Caco-2 (cell line): ENCODE measurements at places on chromosomes 2 and 18.

DNA sequence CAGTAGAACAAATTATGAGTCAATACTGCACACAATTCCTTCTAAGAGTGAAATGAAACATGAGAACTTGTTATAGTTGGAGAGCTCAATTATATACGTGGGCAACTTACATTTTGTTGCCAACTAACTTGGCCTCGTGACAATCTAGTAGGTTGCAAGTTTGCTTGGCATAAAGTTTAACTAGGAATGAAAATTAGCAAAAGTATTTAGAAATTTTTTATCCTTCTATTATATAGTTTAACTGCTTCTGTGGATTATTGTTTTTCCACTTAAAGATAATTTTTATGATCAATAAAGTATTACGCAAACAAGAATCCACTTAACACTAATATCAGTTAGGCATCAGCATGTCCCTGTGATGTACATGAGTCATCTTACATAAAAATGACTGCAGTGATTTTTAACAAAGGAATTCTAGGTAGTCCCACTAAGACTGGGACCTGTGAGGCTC, 41.1 kb downstream of the FAM124B start:
- DNase-seq, result no peak

DNA sequence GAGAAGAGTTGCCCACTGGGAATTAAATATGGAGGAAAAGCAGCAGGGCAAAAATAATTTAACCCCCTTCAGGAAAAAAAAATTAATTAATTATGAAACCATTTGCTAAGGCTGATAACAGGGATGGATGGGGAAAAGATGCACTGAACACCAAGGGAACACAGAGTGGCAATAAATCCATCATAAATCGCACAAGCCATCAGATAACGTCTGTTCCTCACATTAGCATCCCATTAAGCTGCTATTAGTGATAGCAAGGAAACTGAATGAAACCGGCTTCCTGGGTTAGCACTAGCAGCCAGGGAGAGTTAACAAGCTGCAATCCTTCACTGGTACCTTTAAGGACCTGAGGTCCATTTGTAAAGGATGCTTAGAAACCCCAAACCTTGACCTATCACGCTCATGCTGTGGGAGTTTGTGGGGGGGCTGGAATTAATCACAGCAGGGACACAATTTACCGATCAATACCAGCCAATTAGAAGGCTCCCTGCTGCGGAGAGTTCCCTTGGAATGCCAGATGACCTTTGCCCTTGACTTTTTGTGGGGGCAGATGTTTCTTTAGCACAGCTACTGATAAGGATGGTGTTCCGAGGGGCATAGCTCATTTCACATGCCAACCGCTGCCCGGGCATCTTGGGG, 175.5 kb upstream of the KLF7 start:
- DNase-seq, result no peak

GRCh38 chr2:46743021-46743420, 172.6 kb downstream of the MCFD2 start:
- DNase-seq, result no peak

DNA sequence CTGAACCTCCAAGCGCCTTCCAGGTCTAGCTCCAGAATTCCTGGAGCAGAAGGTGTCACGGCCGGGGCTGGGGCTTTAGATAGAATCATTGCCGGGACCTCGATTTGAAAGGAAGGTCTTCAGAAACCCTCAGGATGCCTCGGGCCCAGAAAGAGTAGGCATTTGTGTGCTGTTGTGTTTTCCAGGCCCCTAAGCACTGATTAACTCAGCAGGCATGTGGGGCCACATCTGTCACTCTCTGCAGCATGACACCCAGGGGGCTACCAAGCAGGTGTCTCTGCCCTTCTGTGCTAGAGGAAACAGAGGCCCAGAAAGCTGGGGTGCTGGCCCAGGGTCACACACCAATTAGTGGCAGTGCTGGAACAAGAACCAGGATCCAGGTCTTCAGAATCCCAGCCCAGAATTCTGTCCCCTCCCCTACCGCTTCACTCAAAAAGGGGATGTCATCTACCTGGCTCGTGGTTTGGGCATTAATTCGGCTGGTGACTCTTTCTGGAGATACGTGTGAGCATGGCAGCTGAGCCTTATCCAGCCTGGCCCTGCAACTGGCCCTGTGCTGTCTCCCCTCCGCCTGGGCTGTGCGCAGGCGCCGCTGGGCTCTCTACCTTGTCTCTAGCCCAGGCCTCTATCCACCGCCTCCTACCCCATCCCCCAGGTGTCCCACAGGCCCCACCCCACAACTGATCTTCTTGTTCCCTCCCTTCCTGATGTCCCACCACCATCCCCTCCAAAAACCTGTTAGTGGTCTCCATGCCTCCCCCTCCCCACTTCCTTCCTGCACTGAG, 245.4 kb downstream of the ATAD2B start:
- no peak for DNase-seq

GRCh38 chr2:98478907-98479306, 34.2 kb downstream of the INPP4A start:
- DNase-seq, result no peak

DNA sequence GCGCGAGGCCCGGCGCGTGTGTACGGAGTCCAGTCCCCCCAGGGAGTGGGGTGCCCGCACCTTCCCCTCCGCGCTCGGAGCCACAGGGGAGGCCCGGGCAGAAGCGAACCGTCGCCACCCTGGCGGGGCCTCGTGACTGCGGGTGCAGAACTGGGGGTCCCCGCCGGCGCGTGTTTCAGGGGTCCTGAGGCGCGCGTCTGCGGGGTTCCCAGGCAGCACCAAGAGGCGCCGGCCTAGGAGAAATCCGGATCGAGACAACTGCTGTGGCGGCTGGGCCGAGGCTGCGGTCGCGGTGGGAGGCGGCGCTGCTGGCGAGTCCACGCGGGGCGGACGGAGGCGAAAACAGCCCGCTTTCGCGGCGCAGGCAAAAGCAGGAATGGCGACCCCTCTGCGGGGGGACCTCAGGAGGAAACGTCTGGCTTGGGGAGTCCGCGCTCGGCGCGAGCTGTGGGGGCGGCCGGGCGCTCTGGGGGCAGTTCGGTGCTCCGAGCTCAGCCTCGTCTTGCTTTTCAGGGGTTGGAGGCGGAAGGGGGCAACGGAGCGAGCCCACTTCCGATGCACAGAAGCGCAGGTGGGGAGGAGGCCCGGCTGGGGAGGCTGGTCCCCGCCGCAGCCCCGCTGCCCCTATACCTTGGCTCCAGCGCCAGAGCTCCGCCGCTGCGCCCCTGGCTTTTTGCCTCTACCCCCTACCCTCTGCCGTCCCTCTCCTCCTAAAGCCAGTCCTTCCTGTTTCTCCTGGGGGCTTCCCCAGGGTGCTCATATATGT, 81.5 kb upstream of the LDLRAD4 start:
- no peak for DNase-seq

GRCh38 chr2:172039011-172039704, 39.4 kb downstream of the METAP1D start:
- DNase-seq, result no peak

DNA sequence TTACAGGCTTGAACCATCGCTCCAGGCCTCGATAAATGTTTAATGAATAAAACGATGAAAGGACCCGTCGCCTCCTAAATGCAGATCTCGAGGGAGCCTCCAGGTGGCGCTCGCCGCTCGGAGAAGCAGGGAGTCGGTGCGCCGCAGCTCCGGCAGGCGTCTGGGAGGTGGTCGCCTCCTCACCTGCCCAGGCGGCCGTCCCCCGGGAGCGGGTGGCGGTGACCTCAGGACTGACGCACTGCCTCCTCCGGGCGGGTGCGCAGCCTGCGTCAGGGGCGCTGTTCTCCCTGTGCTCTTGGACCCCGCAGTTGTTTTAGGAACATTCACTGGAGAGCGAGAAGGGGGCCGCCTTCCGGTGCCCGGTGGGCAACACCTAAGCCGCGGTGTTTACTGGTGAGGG, 38.6 kb upstream of the POLE4 start:
- peak; percentile 84 for DNase-seq

DNA sequence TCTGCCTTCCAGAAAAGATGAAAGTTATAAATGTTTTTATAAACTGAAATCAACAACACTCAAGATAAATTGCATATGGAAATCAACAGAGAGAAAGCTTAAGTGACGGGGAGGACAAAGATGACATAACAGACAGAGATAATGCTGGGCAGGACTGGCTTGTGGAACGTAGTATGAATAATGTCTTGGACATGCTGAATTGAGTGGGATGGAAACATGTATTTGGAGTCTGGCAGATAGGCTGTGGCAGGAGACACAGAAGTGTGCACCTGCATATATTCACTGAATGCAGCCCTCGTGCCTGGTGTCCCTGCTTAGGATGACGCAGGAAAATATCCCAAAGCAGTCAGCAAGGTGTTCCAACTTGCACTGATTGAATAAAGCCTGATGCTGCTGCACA, 318.2 kb downstream of the CBLN2 start:
- DNase-seq, result no peak

- DNase-seq, result no peak
Measured at GRCh38 chr2:53786352-53786704, 425 bp downstream of the ASB3 start.

- DNase-seq, result no peak
Measured at GRCh38 chr2:32384529-32384928, 27.7 kb downstream of the BIRC6 start.

- DNase-seq, result no peak
Measured at GRCh38 chr2:133532919-133533318, 35.3 kb downstream of the NCKAP5 start.

GRCh38 chr18:56267334-56267733, 371.1 kb downstream of the TXNL1 start:
- no peak for DNase-seq

- DNase-seq, result no peak
Measured at GRCh38 chr2:6827566-6828298, 38.0 kb downstream of the CMPK2 start.

- DNase-seq, result peak; percentile 56
Measured at GRCh38 chr2:234422273-234422732, 74.6 kb downstream of the ARL4C start.

GRCh38 chr2:76958749-76959148, 563.4 kb downstream of the LRRTM4 start:
- DNase-seq, result peak; percentile 33

- no peak for DNase-seq
Measured at GRCh38 chr18:43635397-43635796, 358.1 kb upstream of the SYT4 start.

- DNase-seq, result no peak
Measured at GRCh38 chr2:1648241-1649102, 95.8 kb downstream of the PXDN start.

DNA sequence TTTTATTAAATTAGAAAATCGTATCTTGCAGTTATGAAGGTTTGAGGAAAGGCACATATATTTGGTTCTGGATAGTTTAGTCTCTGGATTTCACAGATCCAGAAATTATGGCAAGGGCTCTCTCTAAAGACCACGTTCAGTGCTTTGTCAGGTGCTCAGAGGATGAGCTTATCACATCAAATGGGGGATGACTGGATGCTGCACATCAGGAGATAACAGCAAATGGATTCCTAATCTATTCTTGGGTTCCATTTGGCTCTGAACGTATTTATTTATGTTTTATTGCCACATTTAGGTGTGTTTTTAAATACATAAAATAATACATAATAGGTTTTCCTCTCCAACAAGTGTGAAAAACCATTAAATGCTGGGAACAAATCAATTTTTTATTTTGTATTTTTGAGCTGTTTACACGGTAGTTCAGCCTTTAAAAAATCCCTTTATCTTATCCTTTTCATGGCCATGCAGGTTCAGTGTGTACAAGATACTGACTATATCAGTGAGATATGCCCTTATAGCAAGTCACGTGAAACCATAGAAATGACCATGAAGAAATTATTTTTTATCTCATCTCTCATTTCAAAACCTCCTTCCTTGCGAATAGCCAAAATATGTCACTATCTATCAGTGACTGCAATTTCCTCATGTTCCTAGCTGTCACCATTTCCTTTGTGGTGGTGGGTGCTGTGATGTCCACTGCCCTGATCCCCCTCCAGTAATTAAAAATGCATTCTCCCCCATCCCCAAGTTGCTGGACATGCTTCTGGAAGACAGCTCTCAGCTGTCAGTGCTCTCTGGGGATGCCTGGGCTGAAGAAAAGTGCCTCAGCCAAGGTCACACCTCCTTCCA, 25.9 kb upstream of the CXCR4 start:
- DNase-seq, result no peak

DNA sequence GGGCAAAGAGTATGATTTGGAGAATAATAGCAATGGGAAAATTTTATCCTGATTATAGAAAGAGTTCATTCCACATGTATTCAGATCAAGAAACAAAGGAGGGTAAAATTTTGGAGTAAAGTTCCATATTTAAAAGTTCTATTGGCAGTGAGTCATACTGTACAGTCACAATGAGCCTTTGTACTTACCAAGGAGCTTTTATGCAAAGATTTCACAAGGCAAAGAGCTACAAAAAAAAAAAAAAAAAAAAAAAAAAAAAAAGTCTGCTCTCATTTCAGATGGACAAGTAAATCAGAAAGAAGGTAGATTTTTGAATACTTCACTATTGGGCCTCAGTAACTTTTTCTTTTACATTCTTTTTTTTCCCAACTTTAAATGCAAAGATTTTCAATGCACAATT, 1802.2 kb upstream of the PIK3C3 start:
- no peak for DNase-seq

DNA sequence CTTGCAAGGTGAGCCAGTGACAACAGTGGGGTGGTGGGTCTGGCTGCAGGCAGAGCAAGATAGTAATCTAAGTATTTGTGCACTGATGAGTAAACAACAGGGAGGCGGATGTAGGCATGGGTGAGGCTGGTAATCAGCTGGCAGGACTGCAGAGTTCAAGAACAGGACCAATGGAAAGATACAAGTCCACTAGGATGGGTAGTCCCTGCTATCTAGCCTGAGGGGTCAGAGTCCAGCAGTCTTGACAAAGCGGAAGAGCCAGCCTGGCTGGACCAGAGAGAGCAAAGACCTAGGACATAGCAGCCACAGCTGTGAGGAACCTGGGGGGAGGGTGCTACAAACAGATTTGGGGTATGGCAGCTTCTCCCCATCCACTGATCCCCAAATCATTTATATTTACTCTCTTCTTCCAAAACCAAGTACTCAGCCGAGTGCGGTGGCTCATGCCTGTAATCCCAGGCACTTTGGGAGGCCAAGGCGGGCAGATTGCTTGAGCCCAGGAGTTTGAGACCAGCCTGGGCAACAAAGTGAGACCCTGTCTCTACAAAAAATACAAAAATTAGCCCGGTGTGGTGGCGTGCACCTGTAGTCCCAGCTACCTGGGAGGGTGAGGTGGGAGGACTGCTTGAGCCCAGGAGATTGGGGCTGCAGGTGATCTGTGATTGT, 25.9 kb downstream of the VIL1 start:
- peak; percentile 91 for DNase-seq

DNA sequence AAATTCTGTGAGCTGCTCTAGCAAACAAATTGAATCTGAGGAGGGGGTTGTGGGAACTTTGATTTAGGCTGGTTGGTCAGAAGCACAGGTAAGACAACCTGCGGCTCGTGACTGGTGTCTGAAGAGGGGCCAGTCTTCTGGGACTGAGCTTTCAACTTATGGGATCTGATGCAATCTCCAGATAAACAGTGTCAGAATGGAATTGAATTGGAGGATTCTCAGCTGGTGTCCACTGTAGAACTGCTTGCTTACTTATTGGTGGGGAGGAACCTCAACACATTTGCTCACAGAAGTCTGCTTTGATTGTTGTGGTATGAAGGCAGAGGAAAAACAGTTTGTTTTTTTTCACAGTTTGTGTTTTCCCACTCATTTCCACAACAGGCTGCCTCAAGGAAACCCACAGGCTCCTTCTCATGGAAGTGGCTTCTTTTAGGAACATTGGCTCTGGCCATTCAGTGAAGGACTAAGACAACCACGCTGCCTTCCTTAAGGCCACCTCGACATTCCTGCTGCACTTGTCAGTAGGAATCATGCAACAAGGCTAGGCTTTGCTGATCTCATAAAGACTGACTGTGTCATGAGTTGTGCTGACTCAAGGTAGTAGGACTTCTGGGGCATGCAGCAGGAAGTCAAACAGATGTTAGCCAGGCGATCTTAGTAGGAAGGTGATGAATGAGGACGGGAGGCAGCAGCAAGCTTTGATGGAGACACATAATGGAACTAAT, 104.7 kb downstream of the TSN start:
- no peak for DNase-seq

- no peak for DNase-seq
Measured at GRCh38 chr2:226483143-226483542, 316.5 kb downstream of the IRS1 start.
